ENCODE measurements at places on chromosomes 4 and X. TPM values are rescaled to one million over a fixed set of nuclear protein-coding genes. Genes with fewer than 3 reads are reported as not detected.

- H3K36me3 ChIP-seq = no peaks in the 10 kb centered on the region
- H3K27ac ChIP-seq = peak within 1 kb of the TSS; percentile 98
- peaks cover 28% of the 10 kb centered on the region for H3K27me3 ChIP-seq
- no peak for DNase-seq
- H3K4me3 ChIP-seq = peak within 1 kb of the TSS; percentile 93
- H3K4me1 ChIP-seq = peaks cover 56% of the 10 kb centered on the region
Observed at GRCh38 chr4:2417765-2418649, at the start of gene ZFYVE28. Gene ZFYVE28, minus strand, starts transcription at chr4:2418645. Its CDS starts 322 bp downstream, at chr4:2418323.

- DNase-seq = no peak
- H3K4me1 ChIP-seq = no peaks in the 10 kb centered on the region
- H3K36me3 ChIP-seq = peaks cover 31% of the 10 kb centered on the region
- H3K27me3 ChIP-seq = no peaks in the 10 kb centered on the region
- no peak overlapping the region for H3K27ac ChIP-seq
- H3K4me3 ChIP-seq = no peak overlapping the region
Observed at GRCh38 chr4:8391972-8392371, 48.6 kb downstream of the ACOX3 start.

DNA sequence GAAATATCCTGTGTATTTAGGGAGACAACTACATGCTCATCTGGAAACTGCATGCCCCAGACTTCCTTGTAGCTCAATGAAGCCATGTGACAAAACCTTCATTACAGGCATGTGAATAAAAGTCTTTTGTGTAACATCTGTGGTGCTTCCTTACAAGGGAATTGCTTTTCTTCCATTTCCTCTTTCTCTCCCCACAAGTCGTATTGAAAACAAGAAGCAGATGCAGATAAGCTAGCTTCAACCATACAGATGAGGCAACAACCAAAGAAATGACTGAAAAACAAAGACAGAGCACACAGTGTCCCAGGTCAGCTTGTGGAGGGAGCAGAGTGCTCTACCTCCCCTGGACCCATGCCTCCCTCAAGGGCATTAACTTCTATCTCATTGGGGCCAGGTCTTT, 115.8 kb upstream of the INPP4B start:
- H3K36me3 ChIP-seq = no peaks in the 10 kb centered on the region
- no peak overlapping the region for H3K4me3 ChIP-seq
- DNase-seq = no peak
- no peaks in the 10 kb centered on the region for H3K4me1 ChIP-seq

Gene CPLX1
- not detected for polyA plus RNA-seq

Gene ODAPH
- not detected for polyA plus RNA-seq

- H3K36me3 ChIP-seq = peaks cover 3% of the 10 kb centered on the region
- peaks cover 2% of the 10 kb centered on the region for H3K4me1 ChIP-seq
- DNase-seq = no peak
- H3K27ac ChIP-seq = no peak overlapping the region
- no peak overlapping the region for H3K4me3 ChIP-seq
Observed at GRCh38 chrX:129825746-129826505, 17.8 kb downstream of the ZDHHC9 start.

DNA sequence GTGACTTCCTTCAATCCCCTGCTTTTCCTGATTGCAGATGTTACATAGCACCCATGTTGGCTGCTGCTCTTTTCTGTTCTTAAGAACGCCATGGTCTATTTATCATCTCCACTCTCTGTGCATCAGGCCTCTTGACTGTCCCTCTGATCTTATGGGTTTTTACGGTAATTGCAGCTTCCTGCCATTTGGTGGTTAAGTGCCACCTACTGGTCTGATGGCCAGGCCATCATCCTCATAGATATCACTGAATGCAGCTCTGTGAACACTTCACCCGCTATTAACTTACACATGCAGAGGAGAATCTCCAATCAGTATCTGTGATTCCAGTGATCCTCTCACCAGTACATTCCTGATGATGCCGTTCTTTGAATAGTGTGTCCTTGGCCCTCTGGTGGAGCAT, 382.4 kb downstream of the TRAM1L1 start:
- H3K4me3 ChIP-seq = no peak overlapping the region
- no peak for DNase-seq
- no peak overlapping the region for H3K27ac ChIP-seq

DNA sequence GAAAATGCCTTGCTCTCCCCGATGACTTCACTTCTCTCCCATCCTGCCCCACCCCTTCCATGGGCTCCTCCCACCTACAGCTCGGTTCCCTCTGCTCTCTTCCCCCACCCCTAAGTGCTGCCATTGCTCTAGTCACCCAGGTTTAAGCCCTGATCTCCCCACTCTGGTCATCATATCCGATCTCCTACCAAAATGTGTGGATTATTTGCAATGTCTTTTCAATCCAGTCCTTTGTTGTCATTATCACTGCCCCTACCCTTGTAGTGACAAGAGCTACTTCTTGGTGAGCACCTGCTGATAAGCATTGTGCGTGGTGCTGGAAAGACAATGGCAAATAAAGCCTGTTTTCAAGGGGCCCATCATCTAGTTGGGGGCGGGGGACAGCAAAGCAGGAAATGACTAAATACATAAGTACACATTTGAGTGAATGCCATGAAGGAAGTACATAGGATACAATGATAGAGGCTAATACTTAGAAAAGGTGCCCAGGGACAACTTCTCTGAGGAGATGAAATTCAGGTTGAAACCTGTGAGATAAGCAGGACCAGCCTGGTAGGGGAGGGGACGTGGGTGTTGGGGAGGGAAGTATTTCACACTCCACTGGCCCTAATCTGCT, 63.8 kb downstream of the DLG3 start:
- DNase-seq = no peak
- H3K27ac ChIP-seq = no peak overlapping the region
- no peak overlapping the region for H3K4me3 ChIP-seq

DNA sequence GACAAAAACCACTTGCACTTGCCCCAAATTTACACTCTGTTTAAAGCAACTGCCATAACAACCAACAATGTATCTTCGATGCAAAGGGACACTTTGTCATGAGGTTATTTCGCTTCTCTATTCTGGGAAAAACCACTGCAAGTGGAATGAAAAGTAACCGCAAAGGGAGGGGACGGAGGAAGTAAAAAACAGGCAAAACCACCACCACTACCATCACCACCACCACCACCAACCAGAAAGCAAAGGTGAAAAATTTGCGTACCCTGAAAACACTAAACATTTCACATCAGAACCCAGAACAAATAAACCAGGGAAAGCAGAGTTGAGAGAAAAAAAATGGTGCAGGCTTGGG, 1.2 kb upstream of the N4BP2 start:
- peaks cover 42% of the 10 kb centered on the region for H3K4me1 ChIP-seq
- no peak for DNase-seq
- peak overlapping the region; percentile 92 for H3K27ac ChIP-seq
- peaks cover 2% of the 10 kb centered on the region for H3K27me3 ChIP-seq

GRCh38 chrX:41142130-41142910, 57.1 kb downstream of the USP9X start:
- H3K36me3 ChIP-seq = no peaks in the 10 kb centered on the region
- H3K27me3 ChIP-seq = no peaks in the 10 kb centered on the region
- no peaks in the 10 kb centered on the region for H3K4me1 ChIP-seq
- H3K4me3 ChIP-seq = no peak overlapping the region
- no peak overlapping the region for H3K27ac ChIP-seq
- DNase-seq = no peak

Gene CASP3
- 20.1 TPM for polyA plus RNA-seq

DNA sequence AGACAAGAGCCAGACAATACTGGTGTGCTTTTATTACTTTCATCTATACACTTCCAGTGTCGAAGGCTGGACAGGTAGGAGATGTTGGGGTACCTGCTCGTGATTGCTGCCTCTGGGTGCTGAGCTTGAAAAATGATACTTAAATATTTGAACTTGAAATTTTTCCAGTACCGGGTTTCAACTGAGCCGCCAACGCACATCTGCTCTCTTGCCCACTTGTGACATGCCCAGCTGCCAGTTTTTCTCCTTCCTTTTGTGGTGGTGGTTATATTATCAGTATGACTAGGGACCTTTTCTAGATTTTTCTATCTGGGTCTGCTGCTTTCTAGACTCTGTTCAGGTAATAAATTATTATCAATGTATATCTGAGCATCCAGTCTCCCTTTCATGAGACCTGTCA, 3.4 kb downstream of the OGT start:
- peaks cover 12% of the 10 kb centered on the region for H3K27me3 ChIP-seq
- no peaks in the 10 kb centered on the region for H3K36me3 ChIP-seq
- peak overlapping the region; percentile 98 for H3K4me3 ChIP-seq
- H3K27ac ChIP-seq = peak overlapping the region; percentile 86
- H3K4me1 ChIP-seq = peaks cover 55% of the 10 kb centered on the region
- DNase-seq = no peak

GRCh38 chr4:41156574-41156973, 57.8 kb downstream of the APBB2 start:
- H3K27me3 ChIP-seq = no peaks in the 10 kb centered on the region
- no peaks in the 10 kb centered on the region for H3K4me1 ChIP-seq
- DNase-seq = no peak
- no peaks in the 10 kb centered on the region for H3K36me3 ChIP-seq

GRCh38 chr4:54063229-54063628, 1.2 kb downstream of the CHIC2 start:
- H3K36me3 ChIP-seq = no peaks in the 10 kb centered on the region
- H3K4me3 ChIP-seq = peak overlapping the region; percentile 99
- H3K27me3 ChIP-seq = peaks cover 20% of the 10 kb centered on the region
- H3K4me1 ChIP-seq = peaks cover 70% of the 10 kb centered on the region

GRCh38 chrX:51893931-51894696, 691 bp downstream of the MAGED1 start:
- peaks cover 3% of the 10 kb centered on the region for H3K27me3 ChIP-seq
- peak overlapping the region; percentile 93 for H3K4me3 ChIP-seq
- H3K36me3 ChIP-seq = no peaks in the 10 kb centered on the region

Gene PI4K2B
- 9.8 TPM for polyA plus RNA-seq

Gene RIPPLY1
- not detected for polyA plus RNA-seq

Gene APLN
- polyA plus RNA-seq = not detected

Gene CXCL6
- not detected for polyA plus RNA-seq

Gene MAGEC2
- not detected for polyA plus RNA-seq

Gene ASB11
- polyA plus RNA-seq = not detected

Gene PAGE4
- not detected for polyA plus RNA-seq

DNA sequence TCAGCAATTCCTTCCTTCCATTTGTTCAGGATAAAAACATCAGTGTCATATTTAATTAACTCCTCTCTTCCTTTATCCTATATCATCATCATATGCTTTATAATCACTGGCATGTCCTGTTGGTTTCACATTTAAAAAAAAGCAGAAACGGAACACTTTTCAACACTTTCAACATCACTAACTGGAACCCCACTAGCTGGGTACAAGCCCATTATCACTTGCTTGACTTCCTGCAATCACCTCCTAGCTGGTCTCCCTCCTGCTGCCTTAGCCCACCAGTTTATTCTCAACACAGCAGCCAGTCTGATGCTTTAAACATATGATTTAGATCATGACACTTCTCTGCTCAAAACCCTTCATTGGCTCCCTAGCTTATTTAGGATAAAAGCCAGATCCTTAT, 116.4 kb upstream of the LSM6 start:
- peaks cover 4% of the 10 kb centered on the region for H3K27me3 ChIP-seq
- H3K4me3 ChIP-seq = no peak overlapping the region
- no peak overlapping the region for H3K27ac ChIP-seq
- no peaks in the 10 kb centered on the region for H3K4me1 ChIP-seq
- no peaks in the 10 kb centered on the region for H3K36me3 ChIP-seq

GRCh38 chr4:3353752-3354454, 61.1 kb downstream of the RGS12 start:
- no peaks in the 10 kb centered on the region for H3K4me1 ChIP-seq
- H3K36me3 ChIP-seq = no peaks in the 10 kb centered on the region
- no peaks in the 10 kb centered on the region for H3K27me3 ChIP-seq
- no peak for DNase-seq
- H3K4me3 ChIP-seq = no peak overlapping the region

GRCh38 chr4:129998436-129999150, 902.6 kb downstream of the C4orf33 start:
- no peaks in the 10 kb centered on the region for H3K4me1 ChIP-seq
- DNase-seq = no peak
- no peaks in the 10 kb centered on the region for H3K36me3 ChIP-seq
- no peak overlapping the region for H3K4me3 ChIP-seq
- no peak overlapping the region for H3K27ac ChIP-seq

GRCh38 chr4:45629717-45630116, 494.1 kb downstream of the GABRG1 start:
- H3K27me3 ChIP-seq = no peaks in the 10 kb centered on the region
- no peak overlapping the region for H3K4me3 ChIP-seq
- no peak for DNase-seq
- H3K4me1 ChIP-seq = no peaks in the 10 kb centered on the region

DNA sequence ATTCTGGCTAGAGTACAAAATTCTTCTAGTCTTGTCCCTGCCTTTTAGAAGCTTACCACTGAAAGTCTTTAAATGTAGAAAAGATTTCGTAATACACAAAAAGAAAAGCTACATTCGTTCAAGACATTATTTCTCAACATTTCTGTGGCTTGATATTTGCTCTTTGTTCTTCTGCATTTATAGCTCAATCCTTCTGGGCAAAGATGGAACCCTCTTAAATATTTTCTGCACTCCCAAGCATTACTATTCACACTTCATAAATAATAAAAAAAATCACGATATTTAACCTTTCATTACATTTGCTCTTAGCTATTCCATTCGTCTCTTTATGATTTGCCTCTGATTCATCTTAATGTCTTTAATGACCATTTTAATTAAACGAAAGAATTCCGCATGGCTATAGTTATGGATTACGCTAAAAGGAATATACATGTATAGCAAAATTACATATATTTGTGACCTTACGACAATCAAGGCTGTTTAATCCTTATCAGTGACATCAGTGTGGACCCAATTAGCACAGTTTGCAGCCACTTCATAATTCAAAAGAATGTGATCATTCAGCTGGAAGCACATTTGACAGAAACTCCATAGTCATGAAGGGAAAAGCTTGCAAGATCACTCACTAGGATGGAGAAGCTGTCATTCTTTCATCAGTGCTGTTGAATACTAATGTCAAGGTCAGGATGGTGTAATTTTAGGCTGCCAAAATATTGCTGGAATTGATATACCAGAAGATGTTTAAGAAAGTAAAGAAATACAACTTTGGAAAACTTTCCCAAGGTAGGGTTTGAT, 1075.0 kb upstream of the TENM3 start:
- H3K36me3 ChIP-seq = no peaks in the 10 kb centered on the region
- H3K4me1 ChIP-seq = no peaks in the 10 kb centered on the region
- H3K4me3 ChIP-seq = no peak overlapping the region
- no peak overlapping the region for H3K27ac ChIP-seq
- DNase-seq = no peak

GRCh38 chr4:19689511-19689910, 562.2 kb upstream of the SLIT2 start:
- H3K4me3 ChIP-seq = no peak overlapping the region
- no peaks in the 10 kb centered on the region for H3K36me3 ChIP-seq
- H3K27ac ChIP-seq = no peak overlapping the region
- DNase-seq = no peak
- no peaks in the 10 kb centered on the region for H3K4me1 ChIP-seq

GRCh38 chr4:173367946-173368345, 2.8 kb upstream of the SAP30 start:
- DNase-seq = no peak
- peaks cover 27% of the 10 kb centered on the region for H3K4me1 ChIP-seq
- no peaks in the 10 kb centered on the region for H3K36me3 ChIP-seq

Gene SSX2B
- not detected for polyA plus RNA-seq

Gene CFAP299
- not detected for polyA plus RNA-seq

Gene SPANXN4
- not detected for polyA plus RNA-seq
